ENCODE measurements at places on chromosomes 12 and 14.

GRCh38 chr12:54444206-54444605 lies 25.1 kb upstream of the ITGA5 start:
- DNase-seq: no peak

- peak; percentile 26 for DNase-seq
These were observed 17.7 kb downstream of the RIN3 start for GRCh38 chr14:92531106-92531873.

- DNase-seq: no peak
These were observed 951.2 kb downstream of the FLRT2 start for GRCh38 chr14:86481104-86481503.

DNA sequence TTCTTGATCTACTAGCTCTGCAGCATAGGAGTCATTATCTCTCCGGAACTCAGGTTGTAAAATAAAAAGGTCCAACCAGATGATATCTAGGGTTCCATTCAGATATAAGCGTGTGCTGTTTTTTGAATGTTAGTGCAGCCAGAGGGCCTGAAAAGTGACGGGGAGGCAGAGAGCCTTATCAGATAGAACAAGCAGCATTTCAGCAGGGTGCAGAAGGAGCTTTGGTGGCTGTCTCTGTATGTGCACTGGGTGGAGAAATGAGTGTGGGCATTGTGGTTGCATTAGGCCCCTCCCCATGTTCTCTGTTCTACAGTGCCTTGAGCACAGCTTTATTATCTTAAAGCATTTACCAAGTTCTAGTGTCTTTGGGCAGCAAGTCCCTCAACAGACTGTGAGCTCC lies 275.1 kb downstream of the NRXN3 start:
- no peak for DNase-seq

GRCh38 chr14:37695866-37696265 lies 100.4 kb downstream of the TTC6 start:
- no peak for DNase-seq

GRCh38 chr12:120500581-120500980 lies 4.7 kb downstream of the DYNLL1 start:
- no peak for DNase-seq

DNA sequence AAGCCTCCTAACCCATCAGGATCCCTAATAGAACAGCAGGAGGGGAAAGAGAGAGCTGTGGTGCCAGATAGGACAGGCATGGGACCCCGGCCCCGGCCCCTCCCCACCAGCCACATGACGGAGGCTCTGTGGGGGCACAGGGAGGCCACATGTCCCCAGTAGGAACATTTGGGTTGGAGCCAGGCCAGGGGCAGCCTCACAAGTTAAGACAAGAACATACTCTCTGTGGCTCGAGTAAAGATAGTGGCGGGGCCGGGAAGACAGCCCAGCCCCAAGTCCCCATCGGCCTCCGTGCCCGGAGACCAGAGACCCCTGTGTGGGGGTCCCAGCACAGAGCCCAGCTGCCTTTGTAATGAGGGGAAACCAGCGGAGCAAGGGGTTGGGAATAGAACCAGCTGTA lies 78.6 kb upstream of the GALNT9 start:
- no peak for DNase-seq

DNA sequence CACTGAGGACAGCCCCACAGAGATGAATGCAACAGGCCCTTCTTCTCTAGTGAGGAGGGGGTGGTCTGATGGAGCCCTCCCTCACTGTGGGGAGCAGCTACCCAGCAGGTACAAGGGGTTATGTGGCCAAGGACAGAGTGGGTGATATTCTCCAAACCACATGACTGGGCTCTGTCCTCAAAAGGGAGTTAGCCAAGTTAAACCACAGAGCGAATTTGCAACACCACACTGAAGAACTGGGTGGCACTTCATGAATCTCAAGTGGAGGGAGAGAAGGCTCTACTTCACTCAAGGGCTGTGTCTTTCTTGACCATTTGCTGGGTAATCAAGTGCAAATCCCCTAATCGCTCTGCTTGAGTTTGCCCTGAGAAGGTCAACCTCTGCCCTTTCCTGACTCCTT lies 12.5 kb downstream of the GPR68 start:
- DNase-seq: no peak

GRCh38 chr14:104252256-104253215 lies 114.1 kb downstream of the KIF26A start:
- DNase-seq: no peak

DNA sequence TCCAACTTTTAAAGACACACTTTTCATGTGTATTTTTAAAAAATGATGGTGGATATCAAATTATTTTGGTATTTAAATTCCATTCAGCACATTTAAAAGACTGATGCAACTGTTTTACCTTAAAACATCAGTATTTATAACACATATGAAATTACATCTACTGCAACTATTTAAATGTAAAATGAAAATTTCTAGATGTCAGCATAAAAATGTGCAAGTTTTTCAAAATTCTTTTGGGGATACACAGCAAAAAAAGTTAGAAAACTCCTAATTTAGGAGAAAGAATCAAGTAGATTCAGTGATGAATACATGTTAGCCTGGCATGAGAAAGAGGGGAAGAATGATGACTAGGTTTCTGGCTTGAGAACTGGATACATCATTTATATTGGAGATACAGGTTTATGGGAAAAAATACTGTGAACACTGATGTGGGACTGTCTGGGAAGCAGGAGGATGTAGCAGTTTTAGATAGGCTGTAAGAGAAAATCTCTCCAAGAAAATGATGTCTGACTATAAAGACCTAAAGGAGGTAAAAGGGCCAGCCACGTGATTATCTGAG lies 9.2 kb downstream of the SOS2 start:
- DNase-seq: no peak

GRCh38 chr12:124686370-124687173 lies 119.2 kb upstream of the NCOR2 start:
- DNase-seq: no peak

DNA sequence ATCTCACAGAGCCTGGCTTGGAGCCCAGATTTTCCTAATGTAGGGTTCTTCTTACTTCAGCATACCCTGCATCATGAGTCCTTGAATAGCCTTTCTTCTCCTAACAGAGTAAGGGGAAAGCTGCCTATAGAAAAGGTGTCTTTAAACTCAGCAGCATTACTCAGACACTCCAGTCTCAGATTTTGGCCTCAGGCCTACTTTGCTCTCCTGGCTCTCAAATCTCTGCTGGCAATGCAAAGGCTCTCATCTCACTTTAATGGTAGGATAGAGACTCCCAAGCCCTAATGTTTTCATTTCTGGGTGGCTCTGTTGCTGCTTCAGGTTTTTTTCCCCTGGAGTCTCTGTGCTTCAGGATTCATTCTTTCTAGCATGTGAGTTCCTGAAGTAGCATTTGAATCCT lies 9.1 kb upstream of the NKX2-8 start:
- no peak for DNase-seq

GRCh38 chr14:31251028-31251958 lies 43.7 kb upstream of the HECTD1 start:
- DNase-seq: no peak

DNA sequence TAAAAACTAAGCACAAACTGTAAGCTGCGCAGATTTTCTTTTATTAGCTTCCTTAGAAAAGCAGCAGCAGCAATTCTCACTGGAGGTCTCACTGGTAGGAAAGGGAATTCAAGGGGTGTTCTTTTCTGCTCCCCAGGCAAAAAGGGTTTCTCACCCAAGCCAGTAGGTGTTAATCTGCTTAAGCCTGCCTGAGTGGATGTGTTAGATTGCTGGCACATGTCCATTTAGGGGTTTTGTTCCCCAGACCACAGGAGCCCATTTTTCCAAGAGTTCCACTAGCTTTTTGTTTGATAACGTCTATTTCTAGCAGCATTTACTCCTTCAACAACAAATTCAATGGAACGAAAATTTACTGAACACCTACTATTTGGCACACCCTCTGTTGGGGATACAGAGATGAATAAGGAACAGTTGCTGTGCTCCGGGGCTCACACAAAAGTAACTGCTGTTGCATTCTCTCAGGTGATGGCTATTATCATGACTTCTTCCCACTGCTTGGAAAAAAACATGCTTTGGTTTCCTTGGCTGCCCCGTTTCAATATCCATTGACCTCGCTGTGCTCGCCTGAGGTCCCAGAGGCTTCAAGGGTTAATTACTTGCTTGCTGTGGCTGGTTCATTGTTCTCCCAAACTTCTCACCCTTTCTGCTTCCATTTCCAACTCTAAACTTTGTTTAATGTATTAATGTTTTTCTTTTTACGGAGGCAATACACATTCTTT lies 31.1 kb upstream of the RIC8B start:
- no peak for DNase-seq

- no peak for DNase-seq
These were observed 74.6 kb downstream of the SLC38A4 start for GRCh38 chr12:46751173-46751572.

DNA sequence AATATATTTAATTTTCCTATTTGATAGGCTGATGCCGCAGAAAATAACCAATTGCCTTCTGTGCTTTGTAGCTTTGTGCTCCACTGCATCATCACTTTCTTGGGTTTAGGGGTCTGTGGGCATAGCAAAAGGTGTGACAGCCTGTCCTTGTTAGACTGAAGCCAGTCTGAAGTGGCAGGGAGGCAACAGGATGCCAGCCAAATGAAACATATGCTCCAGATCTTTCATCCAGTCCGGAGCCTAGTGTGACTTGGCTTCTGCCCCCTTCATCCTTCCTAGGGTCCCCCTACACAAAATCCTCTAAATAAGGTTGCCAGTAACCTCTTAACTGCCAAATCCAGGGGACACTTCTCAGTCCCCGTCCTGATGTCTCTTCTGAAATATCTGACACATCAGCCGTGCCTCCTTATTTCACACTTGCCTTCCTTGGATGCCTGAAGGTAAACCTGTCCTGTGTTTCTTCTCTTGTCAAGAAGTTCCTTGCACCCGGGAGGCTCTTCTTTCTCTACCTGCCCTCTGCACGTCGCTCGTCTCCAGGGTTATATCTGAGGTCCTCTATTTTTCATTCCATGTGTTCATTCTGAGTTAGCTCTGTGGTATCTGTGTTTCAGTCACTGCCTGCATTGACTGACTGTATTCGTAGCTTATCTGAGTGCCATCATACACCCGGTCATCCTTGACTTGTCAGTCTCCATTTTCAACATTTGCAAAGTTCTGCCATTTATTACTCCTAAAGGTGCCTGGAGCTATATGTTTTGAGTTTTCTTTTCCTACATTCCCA lies 47.8 kb downstream of the HMGA2 start:
- DNase-seq: no peak

GRCh38 chr12:110590059-110590458 lies 6.9 kb upstream of the PPTC7 start:
- no peak for DNase-seq

- DNase-seq: no peak
These were observed 29.0 kb upstream of the SMUG1 start for GRCh38 chr12:54217774-54218241.

GRCh38 chr12:118219772-118220171 lies 83.8 kb downstream of the PEBP1 start:
- DNase-seq: no peak

All from stimulated activated CD4-positive, alpha-beta T cell treated with anti-CD3 and anti-CD28 coated beads, Interleukin-4, amount 100 ng/mL, for 4 hours (primary cell).